ENCODE measurements at places on chromosomes 11 and 22. TPM values are rescaled to one million over a fixed set of nuclear protein-coding genes. Genes with fewer than 3 reads are reported as not detected.

SLC17A6 gene
- total RNA-seq: not detected

PGA3 gene
- not detected for total RNA-seq

OR2AG2 gene
- total RNA-seq: not detected

TTC28 gene
- 24.9 TPM for total RNA-seq

SLC22A25 gene
- not detected for total RNA-seq

IFTAP gene
- 18.1 TPM for total RNA-seq

PLAAT3 gene
- total RNA-seq: 68.5 TPM

C11orf87 gene
- not detected for total RNA-seq

MN1 gene
- total RNA-seq: 2.1 TPM

HMOX1 gene
- 52.0 TPM for total RNA-seq

OR10AG1 gene
- total RNA-seq: not detected

TNNT3 gene
- total RNA-seq: not detected

MMP10 gene
- total RNA-seq: 6.2 TPM

PACSIN3 gene
- total RNA-seq: 8.3 TPM

PVALB gene
- total RNA-seq: not detected

OTOG gene
- total RNA-seq: not detected

EFCAB6 gene
- under 0.01 TPM for total RNA-seq

PRPF19 gene
- total RNA-seq: 115 TPM

TMEM86A gene
- 1.6 TPM for total RNA-seq

BLID gene
- not detected for total RNA-seq

CHADL gene
- 3.1 TPM for total RNA-seq

UCP3 gene
- 0.07 TPM for total RNA-seq

APOA4 gene
- not detected for total RNA-seq

SLC29A2 gene
- 0.13 TPM for total RNA-seq

JAML gene
- not detected for total RNA-seq

MB gene
- total RNA-seq: not detected

STIM1 gene
- 14.1 TPM for total RNA-seq

FJX1 gene
- 79.0 TPM for total RNA-seq

INPP5J gene
- total RNA-seq: not detected

PICK1 gene
- 12.8 TPM for total RNA-seq

MAP4K2 gene
- 32.2 TPM for total RNA-seq

CEP126 gene
- total RNA-seq: 0.34 TPM

Measured in mammary microvascular endothelial cell (primary cell).